ENCODE measurements at places on chromosomes 12 and 14.

DNA sequence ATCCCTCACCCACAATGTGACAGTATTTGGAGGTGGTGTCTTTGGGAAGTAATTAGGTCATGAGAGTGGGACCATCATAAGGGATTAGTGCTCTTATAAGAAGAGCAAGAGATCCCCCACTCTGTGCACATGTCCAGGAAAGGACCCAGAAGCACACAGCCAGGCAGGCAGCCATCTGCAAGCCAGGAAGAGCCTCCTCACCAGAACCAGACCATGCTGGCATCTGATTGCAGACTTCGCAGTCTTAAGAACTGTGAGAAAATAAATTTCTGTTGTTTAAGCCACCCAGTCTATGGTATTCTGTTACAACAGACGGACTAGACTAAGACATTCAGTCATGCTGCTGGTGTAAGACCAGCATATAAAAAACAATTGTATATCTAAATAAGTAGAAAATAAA, 69.8 kb downstream of the EFCAB11 start:
- DNase-seq, result no peak

- DNase-seq, result no peak
Measured at GRCh38 chr12:131511803-131512561, 198.9 kb upstream of the SFSWAP start.

DNA sequence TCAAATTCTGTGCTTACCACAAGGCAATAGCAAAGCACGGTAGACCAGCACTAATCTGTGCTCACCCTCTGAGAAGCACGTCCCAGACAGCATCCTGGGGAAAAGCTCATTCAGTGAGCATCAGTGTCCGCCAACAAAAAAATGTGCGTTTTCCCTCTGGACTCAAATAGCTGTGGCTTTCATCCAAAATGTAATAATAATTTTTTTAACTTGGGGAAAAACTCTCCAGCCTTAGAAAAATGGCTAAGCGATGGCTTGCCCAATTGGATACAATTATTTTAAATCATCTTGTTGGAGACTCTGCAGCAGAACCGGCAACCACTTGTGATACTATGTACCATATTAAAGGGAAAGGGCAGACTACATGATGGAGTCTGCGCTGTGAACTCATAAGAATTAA, 1.1 kb upstream of the KRT77 start:
- no peak for DNase-seq

GRCh38 chr12:92259696-92260251, 114.1 kb upstream of the BTG1 start:
- DNase-seq, result no peak

GRCh38 chr12:49296034-49296835, 1.3 kb downstream of the PRPH start:
- no peak for DNase-seq

- peak; percentile 93 for DNase-seq
Measured at GRCh38 chr12:55728939-55729818, at the start of gene CD63. Gene CD63 (minus strand): TSS chr12:55729009. CDS start chr12:55728341, 668 bp downstream.

- no peak for DNase-seq
Measured at GRCh38 chr14:36055681-36056225, 120.8 kb downstream of the PTCSC3 start.

DNA sequence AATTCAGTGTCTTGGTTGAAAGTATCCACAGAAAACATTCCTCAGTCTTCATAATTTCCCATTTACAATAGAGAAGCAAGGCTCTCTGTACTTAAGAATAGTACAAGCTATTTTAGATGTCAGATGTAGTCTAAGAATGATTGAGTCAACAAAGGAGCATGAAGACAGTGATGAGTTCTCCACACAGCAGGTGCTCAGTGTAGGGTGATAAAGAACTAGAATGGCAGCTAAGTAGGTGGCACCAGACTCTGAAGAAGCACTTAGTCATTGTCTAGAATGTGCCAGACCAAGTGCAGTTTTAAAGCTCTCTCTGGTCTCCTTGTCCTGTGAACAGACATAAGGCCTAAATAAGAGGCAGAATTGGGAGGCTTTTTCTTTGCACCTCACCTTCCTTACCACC, 504.6 kb downstream of the NRXN3 start:
- peak; percentile 29 for DNase-seq

DNA sequence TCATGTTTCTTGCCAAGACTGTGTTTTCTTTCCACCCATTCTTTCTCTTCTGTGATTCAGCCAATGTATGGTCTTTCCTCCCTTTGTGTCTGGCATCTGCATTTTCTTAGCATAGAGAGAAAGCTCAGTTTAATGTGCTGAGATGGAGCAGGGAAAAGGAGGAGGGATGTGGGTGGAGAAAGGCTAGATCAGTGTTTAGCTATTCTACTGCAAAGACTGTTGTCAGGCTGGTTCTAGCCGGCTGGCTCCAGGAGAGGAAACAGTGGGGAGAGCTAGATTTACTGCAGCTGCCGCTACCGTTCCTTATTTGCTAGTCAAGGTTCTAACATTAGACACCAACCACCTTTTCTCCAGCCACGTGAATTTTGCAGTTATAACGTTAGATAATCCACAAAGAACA, 5.2 kb upstream of the RIMKLB start:
- DNase-seq, result peak; percentile 21

DNA sequence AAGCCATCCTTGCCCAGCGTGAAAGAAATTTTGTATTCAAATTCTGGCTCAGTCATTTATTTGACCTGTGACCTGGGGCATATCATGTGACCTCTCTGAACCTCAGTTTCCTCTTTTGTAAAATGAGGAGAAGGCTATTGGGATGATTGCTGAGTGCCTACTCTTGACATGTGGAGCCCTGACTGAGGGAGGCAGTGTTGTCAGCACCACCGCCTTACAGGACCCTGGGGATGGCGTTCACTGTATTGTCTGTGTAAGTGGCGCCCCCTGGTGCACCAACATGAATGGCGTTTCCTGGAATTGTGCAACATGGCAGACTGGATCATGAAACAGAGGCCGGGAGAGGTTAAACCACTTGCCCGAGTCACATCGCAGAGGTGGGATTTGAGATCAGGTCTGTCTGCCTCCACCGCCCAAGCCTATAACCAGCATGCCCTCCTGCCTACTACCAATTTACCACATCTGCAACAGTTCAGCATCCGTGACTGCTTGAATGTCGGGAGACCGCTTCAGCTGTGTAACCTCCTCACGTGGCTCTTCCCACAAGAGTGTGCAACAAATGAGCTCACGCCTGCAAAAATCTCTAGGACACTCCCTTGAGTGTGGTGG, 20.1 kb upstream of the CCDC63 start:
- DNase-seq, result peak; percentile 52

DNA sequence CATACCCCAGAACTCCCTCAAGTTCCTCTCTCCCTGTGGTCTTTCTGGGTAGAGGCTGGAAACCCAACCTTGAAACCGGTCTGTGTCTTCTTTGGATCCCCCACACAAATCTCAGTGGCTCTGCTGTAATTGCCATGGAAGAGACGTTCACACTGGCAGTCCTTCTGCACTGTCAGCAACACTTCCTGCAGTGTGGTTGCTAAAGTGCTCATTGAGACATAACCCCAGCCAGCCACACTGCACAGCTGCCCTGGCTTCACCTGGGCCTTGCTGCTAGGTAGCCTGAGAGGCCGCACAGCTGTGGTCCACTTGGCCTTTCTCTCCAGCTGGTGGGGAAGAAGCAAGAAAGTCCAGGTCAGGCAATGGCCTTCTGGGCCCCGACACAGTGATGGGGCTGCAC, 2.4 kb downstream of the GZMH start:
- DNase-seq, result no peak

GRCh38 chr12:108611884-108612415, 14.1 kb upstream of the TMEM119 start:
- no peak for DNase-seq

DNA sequence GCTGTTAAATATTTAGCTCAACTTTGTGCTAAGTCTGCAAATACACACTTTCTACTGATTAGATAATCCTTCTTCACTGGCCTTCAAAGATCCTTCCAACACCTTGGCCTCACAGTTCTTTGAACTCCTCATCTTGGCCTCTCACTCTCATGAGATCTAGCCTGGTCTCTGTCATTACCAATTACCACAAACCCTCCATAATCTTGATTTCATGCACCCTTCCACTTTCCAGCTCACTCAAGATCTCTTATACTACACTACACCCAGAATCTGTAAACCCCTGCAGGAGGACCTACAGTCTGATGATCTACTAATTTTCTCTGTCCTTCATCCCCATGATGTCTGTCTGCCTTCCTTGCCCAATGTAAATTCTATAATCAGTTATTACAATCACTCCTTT, 71.1 kb downstream of the DUSP16 start:
- DNase-seq, result no peak

- no peak for DNase-seq
Measured at GRCh38 chr14:22282949-22283348, 306.1 kb downstream of the DAD1 start.

- DNase-seq, result no peak
Measured at GRCh38 chr14:69090187-69090789, 62.6 kb downstream of the DCAF5 start.

GRCh38 chr14:68246074-68246785, 426.7 kb downstream of the RAD51B start:
- no peak for DNase-seq

- no peak for DNase-seq
Measured at GRCh38 chr14:95697764-95698163, 11.5 kb downstream of the TCL1B start.

DNA sequence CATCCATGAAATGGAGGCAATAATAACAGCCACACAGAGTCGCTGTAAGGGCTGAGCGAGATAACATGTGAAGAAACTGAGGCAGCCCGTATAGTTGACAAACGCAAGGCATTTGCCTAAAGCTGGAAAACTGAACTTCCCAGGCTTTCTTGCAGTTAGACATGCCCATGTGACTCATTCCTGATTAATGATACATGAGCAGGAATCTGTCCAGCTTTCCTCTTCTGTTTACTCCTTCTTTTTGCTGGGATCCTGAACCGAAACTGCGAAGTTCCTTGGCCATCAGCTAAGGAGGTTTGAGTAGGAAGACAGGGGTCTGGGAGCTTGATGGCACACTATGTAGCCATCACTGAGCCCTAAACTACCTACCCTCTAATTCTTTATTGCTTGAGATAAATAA, 52.2 kb downstream of the ST8SIA1 start:
- DNase-seq, result no peak
